ENCODE measurements at places on chromosomes 6 and 20. TPM values are rescaled to one million over a fixed set of nuclear protein-coding genes. Genes with fewer than 3 reads are reported as not detected.

The GABRR2 gene
- total RNA-seq, result 0.12 TPM

The SRMS gene
- not detected for total RNA-seq

The SNPH gene
- total RNA-seq, result 7.2 TPM

The PNLDC1 gene
- not detected for total RNA-seq

The TAGAP gene
- total RNA-seq, result not detected

The MAS1 gene
- total RNA-seq, result not detected

The C20orf144 gene
- not detected for total RNA-seq

The ZSCAN23 gene
- 0.87 TPM for total RNA-seq

The RFX6 gene
- total RNA-seq, result not detected

The OTOR gene
- total RNA-seq, result not detected

The TRIM40 gene
- not detected for total RNA-seq

The DTNBP1 gene
- 6.2 TPM for total RNA-seq

The TRIM31 gene
- total RNA-seq, result not detected

The CST5 gene
- total RNA-seq, result not detected

The SAMD10 gene
- 9.5 TPM for total RNA-seq

The EYS gene
- 0.06 TPM for total RNA-seq

The AGPAT4 gene
- 8.6 TPM for total RNA-seq

The GNMT gene
- total RNA-seq, result not detected

The TNFRSF6B gene
- 509 TPM for total RNA-seq
